AG08395 (cell line): ENCODE measurements at places on chromosomes 11 and 22.

GRCh38 chr11:71358122-71358728, 90.0 kb downstream of the DHCR7 start:
- no peak for DNase-seq

DNA sequence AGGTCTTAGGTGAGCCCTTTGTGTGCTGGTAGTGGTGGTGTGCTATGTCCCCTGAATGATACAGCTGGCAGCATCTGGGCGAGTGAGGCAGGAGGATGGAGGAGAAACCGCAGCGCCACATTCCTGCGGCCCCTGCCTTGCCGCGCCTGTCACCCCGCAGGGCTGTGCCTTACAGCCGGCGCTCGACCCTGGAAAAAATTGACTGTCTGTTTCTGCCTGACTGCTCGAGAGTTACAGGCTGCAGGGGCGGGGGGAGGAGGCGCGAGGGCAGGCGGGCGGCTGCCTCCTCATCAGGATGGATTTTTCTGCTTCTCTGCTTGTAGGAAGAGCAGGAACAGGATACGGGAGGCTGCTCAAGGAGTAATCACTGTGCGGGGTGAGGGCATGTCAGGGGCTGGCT, 443.4 kb downstream of the MIAT start:
- DNase-seq: peak; percentile 79

DNA sequence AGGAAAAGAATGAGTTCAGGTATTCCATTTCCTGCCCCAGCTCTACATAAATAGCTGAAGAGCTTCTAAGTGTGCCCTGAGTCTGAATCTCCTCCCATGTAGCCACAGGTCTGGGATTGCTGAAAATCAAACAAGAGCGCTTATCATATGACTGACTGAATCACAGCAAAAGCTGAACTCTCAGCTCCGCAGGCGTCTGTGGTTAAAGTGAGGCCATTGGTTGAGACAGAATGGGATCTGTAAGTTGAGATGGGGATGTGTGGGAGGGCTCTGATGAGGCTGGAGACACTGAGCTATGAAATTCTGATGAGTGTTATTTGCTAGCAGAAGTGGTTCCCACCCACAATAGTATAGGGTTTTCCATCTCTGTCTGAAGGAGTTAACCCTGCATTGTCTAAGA, 637.0 kb downstream of the OPCML start:
- no peak for DNase-seq

DNA sequence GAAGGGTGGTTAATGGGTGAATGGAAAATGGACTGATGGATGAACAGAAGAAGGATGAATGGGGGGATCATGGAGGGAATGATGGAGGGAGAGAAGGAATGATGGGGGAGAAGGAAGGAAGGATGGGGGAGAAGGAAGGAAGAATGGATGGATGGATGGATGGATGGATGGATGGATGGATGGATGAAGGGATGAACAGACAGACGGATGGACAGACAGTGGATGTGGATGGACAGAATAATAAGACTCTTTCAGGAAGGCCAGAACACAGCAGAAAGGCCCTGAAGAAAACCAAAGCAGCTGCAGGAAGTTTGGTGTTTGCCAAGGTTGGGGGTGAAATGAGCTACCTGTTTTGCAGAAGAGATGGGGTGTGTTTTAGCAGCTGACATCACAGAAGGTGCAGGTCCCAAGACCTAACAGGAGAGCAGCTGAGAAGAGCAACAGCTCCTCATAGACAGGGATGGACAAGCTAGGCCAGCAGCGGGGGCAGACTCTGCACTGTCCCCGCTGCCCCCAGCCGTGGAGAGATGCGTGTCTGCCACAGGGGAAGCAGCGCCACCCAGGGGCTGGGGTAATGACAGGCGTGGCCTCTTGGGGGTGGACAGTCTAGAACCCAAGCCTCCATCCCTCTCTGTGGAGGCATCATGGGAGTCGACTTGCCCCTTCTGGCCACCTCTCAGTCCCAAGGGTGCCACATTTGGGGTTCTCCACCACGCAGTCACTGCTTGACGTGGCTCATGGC, 17.9 kb downstream of the C1QTNF6 start:
- DNase-seq: no peak

DNA sequence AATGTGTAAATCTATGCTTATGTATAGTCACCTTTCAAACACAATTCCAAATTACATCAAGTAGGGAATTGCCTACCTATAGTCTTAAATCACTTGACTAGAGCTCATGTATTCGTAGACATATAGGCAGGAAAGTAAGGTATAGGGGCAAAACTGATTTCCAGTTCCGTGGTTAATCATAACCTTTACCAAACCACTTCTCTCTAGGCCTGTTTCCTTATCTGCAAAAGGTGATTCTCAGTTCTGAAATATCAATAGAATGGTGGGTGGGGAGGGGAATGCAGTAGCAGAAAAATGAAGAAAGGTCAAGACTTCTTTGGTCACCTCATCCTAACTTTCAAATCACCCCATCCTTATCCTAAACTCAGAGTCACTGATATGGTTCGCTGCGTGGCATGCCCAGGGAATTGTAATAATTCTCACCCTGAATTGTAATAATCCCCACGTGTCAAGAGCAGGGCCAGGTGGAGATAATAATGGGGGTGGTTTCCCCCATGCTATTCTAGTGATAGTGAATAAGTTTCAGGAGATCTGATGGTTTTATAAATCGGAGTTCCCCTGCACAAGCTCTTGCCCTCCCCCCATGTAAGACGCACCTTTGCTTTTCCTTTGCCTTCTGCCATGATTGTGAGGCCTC, 1.9 kb upstream of the ANO5 start:
- no peak for DNase-seq

- DNase-seq: peak; percentile 89
These were observed 139.6 kb upstream of the E2F8 start for GRCh38 chr11:19380375-19380774.

GRCh38 chr22:47591709-47592108, 829.3 kb downstream of the TBC1D22A start:
- DNase-seq: no peak

DNA sequence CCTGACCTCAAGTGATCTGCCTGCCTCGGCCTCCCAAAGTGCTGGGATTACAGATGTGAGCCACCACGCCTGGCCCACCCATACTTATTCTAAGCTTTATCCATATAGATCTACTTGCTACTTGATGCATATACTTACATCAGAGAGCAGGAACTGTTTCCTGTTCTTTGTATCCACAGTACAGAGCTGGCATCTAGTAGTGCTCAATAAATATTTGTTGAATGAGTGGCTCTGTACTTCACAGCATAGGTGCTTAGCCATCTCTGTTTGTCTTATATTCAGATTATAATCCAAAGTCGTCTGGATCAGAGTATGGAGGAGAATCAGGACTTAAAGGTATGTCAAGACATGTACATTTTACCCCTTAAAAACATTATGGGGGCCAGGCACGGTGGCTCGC, 38.6 kb upstream of the DLAT start:
- DNase-seq: no peak

DNA sequence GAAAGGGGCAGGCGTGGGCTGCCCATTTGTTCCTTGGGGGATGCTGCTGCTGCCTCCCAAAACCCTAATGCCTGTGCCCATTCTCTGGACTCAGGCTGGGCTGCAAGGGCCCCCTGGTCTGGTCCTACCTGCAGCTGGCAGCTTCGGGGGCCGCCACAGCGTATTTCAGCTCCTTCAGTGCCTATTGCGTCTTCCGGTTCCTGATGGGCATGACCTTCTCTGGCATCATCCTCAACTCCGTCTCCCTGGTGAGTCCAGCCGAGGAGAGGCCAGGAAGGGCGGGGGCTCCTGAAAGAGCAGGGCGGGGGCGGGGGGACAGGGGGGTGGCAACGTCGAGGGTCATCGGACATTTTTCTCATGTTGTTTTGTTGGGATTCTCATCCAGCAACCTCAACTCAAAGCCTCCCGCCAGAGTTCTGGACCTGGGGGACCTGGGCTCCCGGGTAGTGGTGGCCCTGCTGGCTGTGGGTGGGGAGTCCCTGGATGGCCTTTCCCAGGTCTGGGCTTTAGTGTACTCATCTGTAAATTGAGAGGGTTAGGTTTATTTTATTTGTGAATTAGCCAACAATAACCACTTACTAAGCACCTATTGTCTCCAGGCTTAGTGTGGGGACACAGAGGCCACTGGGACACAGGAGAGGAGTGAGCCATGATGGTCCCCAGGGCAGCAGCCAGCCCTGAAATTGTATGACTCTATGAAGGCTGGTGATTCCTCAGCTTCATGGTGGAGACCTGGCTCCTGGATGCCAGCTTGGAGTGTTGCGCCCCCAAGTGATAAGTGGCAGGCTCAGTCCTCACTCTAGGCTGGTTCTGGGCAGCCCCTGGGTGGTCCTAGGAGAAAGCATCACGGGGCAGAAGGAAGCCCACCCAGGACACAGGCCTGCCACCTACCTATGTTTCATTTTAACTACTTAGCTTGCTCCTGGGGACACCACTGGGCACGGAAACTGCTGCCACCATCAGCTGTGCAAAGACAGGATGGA, 36.0 kb downstream of the CAPN1 start:
- no peak for DNase-seq

- no peak for DNase-seq
These were observed 8.7 kb upstream of the B4GALNT4 start for GRCh38 chr11:360326-361280.

DNA sequence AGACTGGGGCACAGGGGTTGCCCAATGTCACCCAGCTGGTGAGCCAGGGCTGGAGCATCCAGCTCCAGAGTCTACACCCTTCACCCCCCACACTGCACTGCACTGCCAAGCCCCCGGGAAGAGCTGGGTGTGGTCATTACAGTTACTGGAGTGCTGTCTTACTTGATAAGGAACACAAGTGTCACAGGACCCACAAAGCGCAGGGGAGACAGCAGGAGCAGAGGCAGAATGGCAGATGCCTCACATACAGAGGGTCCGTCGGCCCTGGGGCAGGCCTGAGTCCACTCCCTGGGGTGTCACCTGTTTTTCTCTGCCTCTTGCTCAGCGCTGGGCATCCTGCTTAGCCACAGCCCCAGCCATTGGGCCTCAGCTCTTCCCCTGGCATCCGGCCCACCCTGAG, 7.7 kb downstream of the IL2RB start:
- DNase-seq: no peak

DNA sequence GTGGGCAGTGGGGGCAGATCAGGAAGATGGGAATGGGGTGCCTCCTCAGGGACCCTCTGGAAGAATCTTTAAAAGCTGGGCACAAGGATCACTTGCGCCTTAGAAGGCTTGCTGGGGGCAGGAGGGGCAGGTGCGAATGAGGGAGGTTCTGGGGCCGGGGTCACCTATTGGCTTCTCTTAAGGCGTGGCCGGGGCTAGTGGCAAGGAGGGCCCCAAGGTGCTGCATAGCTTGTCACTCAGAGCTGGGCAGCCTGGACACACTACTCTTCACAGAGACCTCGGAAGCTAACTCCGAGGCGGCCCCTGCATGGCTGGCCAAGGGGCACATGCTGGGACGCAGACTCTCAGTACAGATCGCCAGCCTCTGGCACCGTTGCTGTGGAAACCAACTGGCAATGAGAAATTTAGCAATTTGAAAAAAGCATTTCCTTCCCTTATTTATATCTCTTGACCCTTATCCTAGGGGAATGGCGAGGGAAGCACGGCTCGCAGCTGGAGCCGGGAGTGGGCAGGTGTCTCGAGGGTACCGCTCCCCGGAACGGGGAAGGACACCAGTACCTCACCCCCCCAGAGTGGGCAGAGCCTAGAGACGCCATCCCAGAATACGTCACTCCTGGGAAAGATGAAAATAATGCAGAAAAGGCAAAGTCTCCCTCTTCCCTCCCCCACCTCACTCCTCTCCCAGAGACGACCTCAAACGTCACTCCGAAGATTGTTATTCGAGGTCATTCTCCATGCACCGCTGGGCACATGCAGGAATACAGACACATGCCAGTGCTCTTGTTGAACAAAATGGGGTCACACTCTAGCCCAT, 188.1 kb downstream of the CTTN start:
- DNase-seq: no peak

DNA sequence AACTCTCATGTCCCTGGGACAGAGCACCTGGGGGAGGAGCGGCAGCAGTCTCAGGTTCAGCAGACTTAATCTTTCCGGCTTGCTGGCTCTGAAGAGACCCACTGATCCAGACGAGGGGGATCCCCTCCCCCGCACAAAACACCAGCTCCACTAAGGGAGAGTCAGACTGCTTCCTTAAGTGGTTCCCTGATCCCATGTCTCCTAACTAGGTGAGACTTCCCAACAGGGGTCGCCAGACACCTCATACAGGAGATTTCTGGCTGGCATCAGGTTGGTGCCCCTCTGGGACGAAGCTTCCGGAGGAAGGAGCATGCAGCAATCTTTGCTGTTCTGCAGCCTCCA, 157.2 kb upstream of the TMEM45B start:
- no peak for DNase-seq

- DNase-seq: no peak
These were observed 21.0 kb upstream of the HSPA8 start for GRCh38 chr11:123082977-123083376.

GRCh38 chr11:87359401-87359800, 321.7 kb downstream of the TMEM135 start:
- no peak for DNase-seq

- peak; percentile 89 for DNase-seq
These were observed 4.1 kb downstream of the ST3GAL4 start for GRCh38 chr11:126359431-126360048.

GRCh38 chr11:86637988-86638387, 34.4 kb downstream of the ME3 start:
- no peak for DNase-seq

- DNase-seq: no peak
These were observed 261.4 kb downstream of the KCNA4 start for GRCh38 chr11:29755474-29755873.

DNA sequence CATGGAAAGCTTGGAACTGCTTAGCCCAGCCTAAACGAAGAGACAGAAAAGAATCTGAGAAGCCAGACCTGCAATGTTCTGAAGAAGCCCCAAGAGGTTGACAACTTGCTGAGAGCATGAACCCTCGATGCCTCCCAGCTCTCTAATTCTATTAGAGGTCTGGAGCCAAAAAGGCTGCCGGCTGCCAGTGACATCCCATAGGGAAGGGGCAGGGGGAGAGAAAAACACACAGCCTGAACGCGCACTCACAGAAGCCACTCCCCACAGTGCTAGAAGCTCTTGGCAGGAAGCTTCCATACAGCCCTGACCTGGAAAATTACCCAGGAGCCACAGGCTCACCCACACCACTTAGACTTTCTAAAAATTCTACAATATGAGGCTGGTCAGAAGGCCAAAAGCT, 18.3 kb downstream of the POLDIP3 start:
- DNase-seq: no peak

- DNase-seq: no peak
These were observed 55.9 kb downstream of the BMAL1 start for GRCh38 chr11:13333456-13333957.

GRCh38 chr11:128626913-128627665, 39.7 kb upstream of the ETS1 start:
- no peak for DNase-seq

DNA sequence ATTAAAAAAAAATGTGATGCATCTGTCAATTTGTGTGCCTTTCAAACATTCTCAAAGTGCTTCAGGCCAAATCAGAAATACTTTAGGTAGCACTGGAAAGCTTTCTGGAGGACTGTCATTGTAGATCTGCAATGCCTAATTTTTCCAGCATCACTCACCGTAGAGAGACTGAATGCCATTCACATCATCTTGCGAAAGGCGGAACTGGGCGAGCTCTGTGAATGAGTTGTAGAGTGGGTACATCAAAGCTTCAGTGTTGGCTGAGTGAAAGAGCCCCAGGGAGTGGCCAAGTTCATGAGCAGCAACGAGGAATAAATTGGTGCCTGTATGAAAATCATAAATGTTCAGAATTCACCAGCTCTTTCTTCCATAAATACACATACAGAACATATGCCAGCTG, 4.0 kb downstream of the MMP10 start:
- DNase-seq: no peak
